Right renal cortex interstitium (tissue), 3 donors: ENCODE measurements at places on chromosomes 1 and 21.

GRCh38 chr1:42136466-42136865 is 16.7 kb upstream of the GUCA2B start:
- DNase-seq, result no peak

- DNase-seq, result no peak
These were observed 8.9 kb downstream of the CSRP1 start for GRCh38 chr1:201497935-201498509.

DNA sequence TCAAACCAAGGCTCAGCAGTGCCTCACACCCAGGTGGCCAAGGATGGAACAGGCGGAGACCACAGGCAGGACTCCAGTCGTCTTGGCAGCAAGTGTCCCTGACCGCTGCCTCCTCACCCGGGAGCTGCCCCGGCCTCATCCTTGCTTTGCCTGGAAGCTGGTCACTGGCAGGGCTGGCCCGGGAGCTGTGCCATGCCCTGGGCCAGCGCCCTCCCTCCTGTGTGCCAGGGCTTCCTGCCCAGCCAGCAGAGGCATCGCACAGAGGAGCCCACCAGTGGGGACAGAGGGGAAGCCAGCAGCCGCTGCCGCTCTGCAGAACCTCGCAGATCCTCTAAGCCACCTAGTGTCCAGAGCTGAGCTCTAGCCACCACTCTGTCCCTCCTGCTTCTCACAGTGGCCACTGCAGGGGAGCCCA is 7.8 kb downstream of the CASZ1 start:
- no peak for DNase-seq

DNA sequence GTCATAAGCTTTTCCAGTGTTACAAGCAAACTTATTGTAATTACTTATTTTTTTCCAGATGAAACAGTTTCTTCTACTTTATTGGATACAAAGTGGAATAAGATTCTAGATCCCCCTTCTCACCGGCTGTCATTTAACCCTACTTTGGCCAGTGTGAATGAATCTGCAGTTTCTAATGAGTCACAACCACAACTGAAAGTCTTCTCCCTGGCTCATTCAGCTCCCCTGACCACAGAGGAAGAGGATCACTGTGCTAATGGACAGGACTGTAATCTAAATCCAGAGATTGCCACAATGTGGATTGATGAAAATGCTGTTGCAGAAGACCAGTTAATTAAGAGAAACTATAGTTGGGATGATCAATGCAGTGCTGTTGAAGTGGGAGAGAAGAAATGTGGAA is 95.5 kb downstream of the ZFYVE9 start:
- DNase-seq, result no peak

DNA sequence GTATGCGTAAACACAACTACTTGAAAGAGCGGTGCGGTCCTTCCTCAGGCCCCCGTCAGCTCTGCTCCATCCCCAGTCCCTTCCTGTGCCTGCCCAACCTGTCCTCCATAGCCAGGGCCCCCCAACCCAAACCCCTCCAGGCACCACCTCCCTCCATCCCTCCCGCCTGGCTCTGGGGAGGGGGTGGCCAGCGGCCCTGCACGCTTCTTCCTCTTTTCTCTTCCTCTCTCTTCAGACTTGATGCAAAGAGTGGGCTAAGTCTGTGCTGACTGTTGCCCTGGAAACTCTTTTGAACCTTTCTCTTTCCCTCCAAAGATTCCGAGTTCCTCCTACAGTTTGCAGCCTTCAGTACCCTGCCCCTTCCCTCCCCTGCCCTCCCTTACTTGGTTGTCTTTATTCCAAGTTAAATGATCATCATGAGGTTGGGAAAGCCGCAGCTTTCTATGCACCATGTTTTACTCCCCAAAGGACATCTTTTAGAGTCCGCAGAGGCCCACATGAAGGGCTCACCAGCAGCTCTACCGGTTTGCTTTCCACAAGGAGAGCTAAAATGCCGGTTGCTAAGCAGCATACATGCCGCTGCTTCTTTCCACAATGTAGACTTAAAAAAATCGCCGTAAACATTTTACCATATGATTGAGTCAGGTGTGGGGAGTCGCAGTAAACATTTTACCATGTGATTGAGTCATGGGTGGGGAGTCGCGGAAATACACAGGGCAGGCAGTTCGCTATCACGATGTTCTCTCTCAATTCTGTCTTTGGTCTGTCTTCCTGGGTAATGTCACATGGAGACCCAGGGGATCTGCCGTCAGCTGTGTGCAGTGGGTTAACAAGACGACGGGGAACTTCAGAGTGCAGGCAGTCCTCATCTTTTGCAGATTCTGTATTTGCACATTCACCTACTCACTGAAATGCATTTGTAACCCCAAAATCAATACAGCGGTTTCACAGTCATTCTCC is 525.3 kb downstream of the KIF26B start:
- DNase-seq, result no peak

DNA sequence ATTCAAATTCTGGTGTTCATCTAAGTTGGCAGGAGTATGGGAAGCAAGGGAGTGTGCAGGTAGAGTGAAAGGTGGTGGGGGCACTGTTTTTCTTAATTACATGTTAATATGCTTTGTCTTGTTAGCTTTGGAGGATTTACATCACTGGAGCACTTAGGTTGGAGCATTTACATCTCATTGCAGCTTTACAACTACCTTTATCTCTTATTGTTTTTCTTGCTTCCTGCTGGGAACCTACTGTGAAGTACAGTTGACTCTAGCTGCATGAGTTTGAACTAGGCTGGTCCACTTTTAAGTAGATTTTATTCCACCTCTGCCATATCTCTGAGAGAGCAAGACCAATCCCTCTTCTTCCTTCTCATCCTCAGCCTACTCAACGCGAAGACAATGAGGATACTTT is 554.8 kb upstream of the B3GALT2 start:
- no peak for DNase-seq

GRCh38 chr1:182650678-182651338 is 33.6 kb downstream of the RGS8 start:
- DNase-seq, result no peak

DNA sequence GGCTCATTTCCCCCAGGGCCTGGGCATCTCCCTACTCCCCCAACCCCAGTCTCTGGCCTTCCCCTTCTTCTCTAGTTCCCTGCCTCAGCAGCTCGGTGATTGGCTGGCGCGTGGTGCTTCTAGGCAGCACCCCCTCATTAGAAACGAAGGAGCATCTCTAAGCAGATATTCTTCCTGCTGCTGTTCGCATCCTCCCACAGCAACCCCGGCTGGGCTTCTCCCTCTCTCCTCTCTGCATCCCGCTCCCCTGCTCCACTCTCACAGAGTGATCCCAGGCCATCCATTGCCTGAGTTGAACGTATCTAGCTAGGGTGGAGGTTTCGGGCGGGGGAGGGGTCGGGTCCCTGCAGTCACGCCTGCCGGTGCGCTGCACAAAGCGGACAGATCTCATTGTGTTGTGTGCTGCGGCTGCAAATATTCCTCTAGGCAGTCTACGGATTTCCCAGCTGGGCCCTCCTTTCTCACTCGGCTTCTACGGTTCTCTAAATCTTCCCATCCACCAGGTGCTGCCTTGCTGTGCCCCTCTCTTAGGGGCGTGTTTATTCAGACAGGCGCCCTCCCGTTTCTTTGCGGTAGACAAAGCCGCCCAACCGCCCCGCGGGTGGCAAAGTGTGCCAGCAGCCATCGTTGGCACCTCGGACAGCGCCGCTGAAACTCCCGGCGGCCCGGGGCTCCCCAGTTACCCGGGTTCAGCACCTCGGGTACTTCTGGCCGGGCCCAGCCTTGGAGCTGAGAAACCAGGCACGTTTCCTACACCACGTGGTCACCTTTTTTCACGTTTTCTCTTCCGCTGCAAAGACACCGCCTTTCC is 2.2 kb downstream of the CACNA1E start:
- DNase-seq, result no peak

- no peak for DNase-seq
These were observed 434.8 kb downstream of the LMO4 start for GRCh38 chr1:87763483-87763882.

DNA sequence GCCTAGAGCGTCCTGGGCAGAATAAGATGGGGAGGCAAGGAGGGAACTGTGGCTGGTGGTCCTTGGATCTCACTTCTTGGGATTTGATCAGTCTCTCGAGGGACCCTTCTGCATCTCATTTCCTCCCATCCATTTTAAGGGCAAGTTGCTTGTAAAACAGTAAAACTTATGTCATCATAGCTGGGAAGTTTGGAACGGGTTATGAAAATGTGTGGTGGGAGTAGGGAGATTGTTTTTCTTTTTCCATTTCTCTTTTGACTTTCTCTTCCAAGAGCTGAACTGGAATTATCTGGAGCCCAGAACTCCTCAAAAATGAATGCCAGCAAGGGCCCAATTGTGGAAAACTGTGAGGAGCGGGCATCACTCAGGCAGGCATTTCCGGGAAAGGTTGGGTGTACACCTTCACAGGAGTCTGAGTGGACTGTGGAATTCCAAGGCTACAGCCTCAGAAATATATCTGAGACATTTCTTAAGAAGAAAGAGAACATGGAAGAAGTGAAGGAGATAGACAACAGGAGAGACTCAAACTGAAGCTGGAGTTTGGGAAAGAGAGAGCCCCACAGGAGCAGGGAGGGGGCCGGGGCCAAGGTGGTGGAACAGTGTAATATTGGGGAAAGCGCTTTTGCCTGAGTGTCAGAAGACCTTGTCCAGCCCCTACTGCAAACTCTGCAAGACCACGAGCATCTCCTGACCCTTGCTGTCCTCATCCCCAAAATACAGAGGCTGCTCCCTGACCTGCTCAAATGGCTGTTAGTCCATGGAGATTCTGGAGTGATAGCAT is 185.1 kb downstream of the FOXD2 start:
- no peak for DNase-seq

DNA sequence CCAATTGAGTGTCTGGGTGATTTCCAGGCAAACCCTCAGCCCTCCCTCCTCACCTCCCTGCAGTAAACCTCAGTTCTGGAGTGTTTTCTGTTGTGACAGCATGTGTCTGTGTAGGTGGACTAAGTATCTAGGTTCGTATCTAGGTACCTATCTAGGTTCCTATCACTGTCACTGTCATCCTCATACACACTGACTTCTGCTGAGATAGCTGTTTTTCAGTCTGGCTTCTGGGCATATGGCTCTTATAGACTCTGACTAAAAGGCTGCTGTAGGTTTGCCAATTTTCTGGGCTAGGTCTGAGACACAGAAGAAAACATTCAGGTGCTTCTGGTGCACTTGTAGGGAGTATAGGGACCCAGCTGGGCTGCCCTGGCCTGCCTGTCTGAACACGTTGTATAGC is 8.1 kb upstream of the TRIM67 start:
- DNase-seq, result no peak

- DNase-seq, result no peak
These were observed 96.3 kb downstream of the GPATCH2 start for GRCh38 chr1:217534566-217534965.

DNA sequence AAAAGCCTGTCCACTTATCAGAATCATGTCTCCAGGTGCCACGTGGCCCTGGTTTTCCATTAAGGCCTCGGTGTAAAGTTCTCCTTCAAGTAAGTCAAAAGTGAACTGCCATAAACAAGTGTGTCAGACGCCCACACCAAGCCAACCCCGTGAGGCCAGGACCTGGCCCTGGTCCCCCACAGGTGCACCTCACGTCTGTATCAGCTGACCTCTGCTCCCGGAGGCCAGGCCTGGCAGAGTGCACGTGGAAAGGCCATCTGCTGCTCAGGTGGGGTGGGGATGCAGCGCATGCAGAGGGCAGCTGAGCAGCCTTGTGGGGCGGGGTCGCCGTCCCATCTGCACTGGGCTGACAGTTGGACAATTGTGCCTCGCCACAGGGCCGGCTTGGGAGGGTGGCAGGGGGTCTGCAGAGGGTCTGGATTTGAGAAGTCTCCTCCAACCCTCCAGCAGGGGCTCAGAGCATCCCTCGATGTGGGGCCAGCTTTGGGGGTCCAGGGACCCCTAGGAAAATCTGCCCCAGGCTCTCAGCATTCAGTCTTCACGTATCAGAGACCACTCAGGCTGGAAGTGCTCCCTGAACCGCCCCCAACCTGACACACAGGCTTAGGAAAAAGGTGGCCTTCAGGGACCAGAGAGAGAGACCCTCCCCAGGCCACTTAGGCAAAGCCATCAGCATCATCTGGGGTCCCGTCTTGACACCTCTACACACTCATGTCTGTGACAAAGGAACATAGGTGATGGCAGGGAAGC is 3.0 kb downstream of the SLC19A1 start:
- no peak for DNase-seq

- DNase-seq, result no peak
These were observed 97.4 kb upstream of the GFI1 start for GRCh38 chr1:92583821-92584760.

- DNase-seq, result no peak
These were observed 29.0 kb downstream of the BACE2 start for GRCh38 chr21:41196993-41197392.
